ENCODE measurements at places on chromosomes 1 and 21.

DNA sequence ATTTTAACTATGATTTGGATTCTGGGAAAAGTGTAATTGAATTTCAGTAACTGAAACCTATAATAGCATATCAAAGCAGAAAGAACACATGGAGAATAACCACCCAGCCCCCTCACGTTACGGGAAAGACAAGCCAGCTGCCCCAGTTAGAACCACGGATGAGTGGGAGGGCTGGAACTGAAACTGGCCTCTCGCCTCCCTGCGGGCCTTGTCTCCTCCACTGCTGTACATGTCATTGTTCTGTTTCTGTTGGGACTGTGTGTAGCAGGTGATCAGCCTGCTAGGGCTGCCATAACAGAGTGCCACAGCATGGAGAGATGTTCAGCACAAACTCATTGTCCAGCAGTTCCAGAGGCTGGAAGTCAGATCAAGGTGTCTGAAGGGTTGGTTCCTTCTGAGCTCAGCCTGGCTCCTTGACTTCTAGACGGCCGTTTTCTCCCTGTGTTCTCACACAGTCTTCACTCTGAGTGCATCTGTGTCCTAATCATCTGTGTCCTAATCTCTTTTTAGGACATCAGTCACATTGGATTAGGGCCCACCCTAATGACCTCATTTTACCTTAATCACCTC, 52.4 kb downstream of the MAP3K21 start:
- no peak for DNase-seq

DNA sequence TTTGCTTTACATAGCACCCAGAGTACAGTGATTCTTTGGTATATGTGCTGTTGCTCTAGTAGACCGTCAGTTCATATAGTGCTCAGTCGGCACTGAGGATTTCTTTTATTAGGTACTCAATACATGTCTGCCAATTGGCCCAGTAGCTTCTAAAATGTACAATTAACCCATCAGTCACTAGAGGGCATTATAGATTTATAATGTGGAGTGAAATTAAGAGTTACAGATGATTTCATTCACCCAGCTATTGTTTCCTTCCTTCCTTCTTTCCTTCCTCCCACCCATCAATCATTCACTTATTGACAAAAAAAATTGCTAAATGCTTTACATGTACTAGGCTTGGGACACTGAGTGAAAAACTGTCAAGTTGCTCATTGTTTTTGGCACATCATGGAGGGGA, 263.6 kb upstream of the USP24 start:
- DNase-seq = peak; percentile 65

DNA sequence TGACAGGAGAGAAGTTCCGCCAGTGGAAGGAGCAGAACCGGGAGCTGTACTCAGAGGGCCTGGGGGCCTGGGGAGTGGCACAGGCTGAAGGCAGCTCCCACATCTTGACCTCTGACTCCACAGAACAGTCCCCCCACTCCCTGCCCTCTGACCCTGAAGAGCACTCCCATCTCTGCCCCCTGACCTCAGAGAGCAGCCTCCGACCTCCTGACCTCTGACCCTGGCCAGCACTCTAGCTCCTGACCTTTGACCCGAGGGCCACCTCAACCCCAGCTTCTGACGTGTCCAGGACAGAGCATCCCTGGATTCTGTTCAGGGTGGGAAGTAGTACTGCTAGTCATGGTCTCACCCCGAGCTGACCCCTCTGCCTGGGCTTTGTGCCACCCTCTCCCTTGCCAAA, 1.1 kb upstream of the CATSPER4 start:
- DNase-seq = no peak

DNA sequence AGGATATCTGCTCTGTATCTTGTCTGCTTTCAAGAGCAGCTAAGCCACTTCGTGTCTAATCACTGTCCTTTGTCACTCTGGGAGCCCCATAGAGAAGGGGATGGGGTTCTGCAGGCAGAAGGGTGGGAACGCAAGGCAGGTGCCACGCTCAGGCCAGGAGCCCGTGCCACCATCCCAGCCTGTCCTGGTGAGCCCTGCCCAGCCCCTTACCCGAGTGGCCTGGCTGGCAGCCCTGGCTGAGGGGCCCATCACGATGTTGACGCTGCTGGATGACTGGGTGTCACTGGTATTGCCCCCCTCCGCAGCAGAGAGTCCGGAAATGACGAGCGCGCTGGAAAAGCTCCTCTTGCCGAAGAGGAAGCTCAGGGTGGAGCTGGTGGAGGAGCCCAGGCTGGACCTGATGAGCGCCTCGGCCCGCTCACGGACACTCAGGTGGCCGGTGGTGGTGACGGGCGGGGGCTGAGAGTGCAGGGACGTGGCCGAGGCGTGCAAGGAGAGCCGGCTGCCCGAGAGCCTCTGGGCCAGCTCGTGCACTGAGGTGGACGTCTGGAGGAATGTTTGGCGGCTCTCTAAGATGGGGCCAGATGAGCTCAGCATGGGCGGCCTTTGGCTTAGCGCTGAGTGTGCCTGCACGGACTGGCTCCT, 35.6 kb downstream of the NTPCR start:
- DNase-seq = no peak

DNA sequence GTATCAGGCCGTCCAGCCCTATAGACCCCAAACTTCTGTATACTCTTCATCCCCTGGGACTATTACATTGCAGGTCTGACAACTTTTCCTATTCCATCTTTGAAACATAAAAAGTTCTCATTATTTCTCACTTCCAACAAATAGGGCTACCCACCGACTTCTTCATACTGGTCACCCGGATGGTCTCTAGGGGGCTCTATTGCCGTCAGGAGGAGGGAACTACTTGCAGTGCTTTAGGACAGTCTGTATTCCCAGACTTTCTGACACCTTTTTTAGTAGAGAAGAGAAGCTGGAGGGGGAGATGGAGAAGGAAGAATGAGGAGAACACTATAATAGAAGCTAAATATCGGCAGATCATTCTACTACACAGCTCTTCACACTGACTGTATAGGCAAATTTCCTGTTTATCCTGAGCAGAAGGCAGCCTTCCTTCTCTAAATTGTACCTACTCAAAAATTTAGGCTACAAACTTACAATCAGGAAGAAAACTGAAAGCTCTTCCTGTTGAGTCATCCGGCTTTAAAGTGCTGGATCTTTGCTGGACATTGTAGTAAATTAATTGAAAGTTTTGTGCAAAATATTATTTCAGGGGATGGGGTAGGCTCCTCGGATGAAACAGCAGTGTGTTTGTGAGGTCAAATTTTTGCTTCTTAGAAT, 54.6 kb downstream of the CDC7 start:
- DNase-seq = peak; percentile 1

- peak; percentile 39 for DNase-seq
Observed at GRCh38 chr1:56578138-56578962, 1.0 kb downstream of the PLPP3 start.

DNA sequence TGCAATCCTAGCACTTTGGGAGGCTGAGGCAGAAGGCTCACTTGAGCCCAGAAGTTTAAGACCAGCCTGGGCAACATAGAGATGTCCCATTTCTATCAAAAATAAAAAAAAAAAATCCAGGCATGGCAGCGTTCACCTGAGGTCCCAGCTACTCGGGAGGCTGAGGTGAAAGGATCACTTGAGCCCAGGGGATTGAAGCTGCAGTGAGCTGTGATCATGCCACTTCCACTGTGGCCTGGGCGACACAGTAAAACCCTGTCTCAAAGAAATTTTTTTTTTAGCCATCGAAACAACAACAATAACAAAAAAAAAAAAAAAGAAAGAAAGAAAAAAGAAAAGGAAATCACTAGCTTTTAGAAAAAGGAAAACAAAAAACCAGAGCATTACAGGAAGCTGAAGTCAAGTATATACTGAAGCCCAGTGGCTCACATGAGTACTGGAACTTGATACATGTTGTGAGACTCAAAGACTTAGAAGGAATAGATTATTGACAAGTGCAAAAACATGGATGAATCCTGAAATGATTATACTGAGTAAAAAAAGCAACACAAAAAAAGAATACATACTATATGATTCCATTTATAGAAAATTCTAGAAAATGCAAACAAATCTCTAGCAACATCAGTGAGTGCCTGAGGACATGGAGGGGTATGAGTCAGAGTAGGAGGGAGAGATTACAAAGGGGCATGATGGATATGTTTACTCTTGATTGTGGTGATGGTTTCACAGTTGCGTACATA, 6.1 kb upstream of the RABGAP1L start:
- DNase-seq = no peak

DNA sequence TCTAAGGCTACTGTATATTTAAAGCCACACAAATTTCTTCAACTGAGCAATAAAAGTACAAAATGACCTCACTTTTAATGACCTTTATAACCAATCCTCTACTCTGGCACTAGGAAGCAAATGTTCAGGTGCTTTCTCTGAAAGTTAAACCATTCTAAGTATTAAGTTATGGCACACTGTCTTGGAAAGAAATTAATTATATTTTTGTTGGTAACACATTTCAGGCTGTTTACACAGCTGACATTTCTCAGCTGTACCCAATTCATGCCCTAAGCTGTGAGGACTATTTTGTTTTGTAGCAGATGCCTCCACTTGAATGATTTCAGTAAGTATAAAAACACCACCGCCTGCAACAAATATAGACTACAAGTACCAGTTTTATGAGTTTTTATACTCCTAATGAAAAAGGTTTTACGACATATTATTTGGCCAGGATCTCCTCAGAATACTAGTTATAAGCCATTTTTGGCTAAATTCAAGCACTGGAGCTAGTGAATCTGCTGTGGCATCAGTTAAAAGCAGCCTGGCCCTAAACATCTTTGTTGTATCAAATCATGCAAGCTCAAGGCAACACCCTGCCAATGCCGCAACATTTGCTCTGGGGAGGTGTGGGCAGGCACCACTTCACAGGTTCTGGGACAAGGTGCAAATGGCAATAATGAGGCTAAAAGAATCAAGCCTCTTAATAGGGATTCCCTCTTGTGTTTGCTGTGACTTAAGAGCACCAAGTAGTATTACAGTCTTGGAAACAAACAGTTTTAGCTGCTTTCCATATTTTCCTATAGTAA, 228.4 kb upstream of the DMRTA2 start:
- DNase-seq = no peak

GRCh38 chr1:4265836-4266235, 365.8 kb upstream of the C1orf174 start:
- DNase-seq = no peak

DNA sequence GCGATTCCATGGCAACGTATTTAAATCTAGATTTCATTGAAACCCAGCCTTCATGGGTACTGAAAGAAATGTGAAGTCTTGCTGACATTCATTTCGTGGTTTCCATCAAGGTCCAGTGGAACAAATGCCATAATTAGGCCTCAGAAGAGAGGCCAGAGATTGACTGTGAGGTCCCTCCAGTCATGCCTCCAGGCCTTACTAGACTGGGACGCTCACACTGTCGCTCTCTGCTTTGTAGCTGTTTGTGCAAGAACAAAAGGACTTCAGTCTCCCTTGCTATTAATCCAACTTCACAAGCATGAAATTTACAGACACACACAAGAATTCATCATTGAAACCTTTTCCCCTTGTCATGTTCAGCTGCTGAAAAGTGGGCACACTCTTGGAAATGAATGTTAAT, 180.4 kb upstream of the FOXD3 start:
- DNase-seq = no peak

DNA sequence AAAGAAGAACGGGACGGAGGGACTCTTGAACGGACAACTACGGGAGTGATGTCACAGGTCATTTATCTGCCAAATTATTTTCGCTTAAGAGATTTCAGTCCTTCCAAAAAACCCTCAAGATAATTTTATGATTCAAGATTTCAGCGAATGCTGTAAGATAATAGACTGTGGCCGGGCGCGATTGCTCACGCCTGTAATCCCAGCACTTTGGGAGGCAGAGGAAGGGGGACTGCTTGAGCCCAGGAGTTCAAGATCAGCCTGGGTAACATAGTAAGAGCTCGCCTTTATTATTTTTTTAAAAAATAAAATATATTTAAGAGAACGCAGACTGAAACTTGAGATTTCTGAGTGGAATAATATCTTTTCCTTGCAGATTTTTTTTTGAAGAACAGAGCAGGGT, 609 bp downstream of the RWDD2B start:
- DNase-seq = peak; percentile 4

DNA sequence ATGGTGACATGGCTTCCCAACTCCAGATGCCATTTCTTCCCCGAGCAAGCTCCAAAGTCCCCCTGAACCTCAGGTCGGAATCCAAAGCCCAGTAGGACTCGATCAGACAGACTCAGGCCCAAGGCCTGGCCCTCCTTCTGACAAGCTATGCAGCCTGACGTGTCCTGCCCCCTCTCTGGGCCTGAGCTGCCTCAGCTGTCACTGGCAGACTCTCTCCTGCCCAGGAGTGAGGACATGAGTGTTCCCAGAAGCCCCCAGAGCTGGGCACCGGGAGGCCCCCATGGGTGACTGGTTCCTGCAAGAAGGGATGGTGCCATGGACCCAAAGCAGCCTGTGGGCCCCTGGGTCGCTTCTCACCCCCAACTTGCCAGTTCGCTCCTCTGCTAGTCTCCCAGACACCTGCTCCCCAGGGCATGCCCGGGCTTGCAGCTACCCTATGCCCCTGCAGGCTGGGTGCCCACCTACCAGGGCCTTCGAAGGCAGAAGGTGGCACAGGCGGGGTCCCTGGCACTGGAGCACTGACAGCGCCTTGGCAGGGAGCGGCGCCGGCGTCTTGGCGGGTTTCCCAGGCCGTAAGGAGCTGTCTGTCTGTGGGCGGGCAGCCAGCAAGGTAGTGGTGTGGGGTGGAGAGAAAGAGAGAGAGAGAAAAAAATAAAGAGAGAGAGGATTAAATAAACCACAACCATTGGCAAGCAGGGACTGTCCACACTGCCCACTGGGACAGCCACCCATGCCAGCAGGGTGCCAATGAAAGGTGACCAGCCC, 2.3 kb downstream of the EDN2 start:
- DNase-seq = no peak

GRCh38 chr1:96492236-96492635, 229.3 kb upstream of the PTBP2 start:
- peak; percentile 3 for DNase-seq

GRCh38 chr1:67629370-67630075, 55.5 kb upstream of the GADD45A start:
- DNase-seq = no peak

DNA sequence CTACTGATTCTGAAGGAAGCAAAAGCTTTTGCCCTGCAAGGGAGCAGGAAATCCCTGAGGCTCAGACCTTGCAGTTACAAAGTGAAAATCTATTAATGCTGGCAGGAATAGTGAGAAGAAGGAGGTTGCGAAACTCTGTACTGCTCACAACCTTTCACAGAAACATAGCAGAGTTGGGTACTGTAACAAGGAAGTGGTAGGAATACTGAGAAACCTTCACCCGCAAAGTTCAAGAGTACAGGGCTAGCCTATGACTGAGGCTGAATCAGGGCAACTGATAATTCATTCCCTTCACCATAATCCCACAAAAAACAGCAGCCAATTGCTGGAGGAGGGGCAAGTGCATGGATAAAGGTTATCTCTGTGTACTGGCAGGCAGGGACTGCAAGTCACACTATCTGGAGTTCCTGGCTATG, 23.9 kb upstream of the KCTD3 start:
- DNase-seq = no peak

DNA sequence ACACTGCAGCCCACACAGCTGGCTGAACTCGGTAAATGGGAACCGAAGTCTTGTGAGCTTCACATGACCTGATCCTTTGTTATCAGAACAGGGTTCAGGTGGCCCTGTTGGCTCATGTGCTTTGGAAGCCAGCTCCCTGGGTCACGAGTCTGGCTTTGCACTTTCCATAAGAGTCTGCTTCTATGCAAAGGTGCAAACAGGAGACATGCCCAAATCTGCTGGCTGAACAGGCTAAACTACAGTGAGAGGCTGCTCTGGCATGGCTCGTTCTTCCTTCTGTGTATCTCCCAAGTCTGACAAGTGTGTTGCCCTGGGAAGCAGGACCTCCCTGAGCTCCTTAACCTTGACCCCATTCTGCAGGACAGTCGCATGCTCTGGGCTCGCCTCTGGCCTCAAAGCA, 549.6 kb downstream of the KIF26B start:
- no peak for DNase-seq

GRCh38 chr1:206430031-206430983, 40.0 kb upstream of the IKBKE start:
- no peak for DNase-seq

Measured in NCI-H748 treated with DMSO at 0.1 percent for 48 hours (cell line).